ENCODE measurements at places on chromosomes 4 and X.

- DNase-seq, result no peak
Observed at GRCh38 chrX:40018041-40018440, 79.7 kb downstream of the BCOR start.

- no peak for DNase-seq
Observed at GRCh38 chrX:70505451-70505841, 60.8 kb downstream of the DLG3 start.

- no peak for DNase-seq
Observed at GRCh38 chrX:147072747-147073146, 258.2 kb upstream of the CXorf51A start.

DNA sequence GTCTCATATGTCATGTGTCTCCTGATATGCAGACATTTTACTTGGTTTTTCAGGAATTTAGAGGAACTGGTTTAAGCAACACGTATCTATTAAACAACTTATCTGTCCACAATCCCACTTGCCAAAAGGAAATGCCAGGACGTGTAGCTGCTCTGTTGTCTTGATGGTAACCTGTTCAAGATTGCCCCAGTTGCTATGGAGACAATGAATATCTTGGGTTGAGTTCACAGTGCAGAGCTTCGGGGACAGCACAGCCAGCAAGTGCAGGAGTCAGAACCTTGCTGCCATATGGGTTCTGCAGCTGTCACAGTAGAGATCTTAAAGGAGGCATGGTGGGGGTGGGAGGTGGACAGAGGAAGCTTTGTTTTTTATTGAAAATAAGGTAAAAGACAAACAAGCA is 28.7 kb upstream of the FAM9B start:
- DNase-seq, result no peak

DNA sequence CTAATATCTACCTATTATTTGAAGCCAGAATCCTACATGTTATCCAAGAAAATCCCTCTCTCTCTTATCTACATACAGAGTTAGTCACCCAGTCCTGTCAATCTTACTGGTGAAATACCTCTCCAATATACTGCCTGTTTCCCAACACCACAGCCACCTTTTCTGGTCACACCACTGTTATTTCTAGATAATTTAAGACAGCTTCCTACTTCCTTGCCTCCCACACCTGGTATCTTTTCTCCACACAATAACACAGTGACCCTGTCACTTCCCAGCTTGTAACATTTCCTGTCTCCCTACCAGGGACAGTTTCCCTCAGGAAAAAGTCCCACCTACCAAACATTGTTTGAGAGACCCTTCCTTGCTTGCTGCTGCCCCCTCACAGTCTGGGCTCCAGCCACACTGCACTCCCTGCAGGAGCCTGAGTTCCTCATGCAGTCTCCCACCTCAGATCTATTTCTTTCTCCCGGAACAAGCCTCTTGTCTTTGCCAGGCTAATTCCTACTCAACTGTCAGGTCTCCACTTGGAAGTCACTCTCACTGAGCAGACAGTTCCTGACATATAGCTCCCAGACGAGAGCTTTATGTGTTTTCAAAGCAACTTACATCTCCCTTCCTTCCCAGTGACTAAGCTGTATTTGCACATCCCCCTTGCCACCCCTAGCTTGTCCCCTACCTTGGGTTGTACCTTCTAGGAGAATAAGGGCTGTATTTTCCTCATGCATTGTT is 73.6 kb upstream of the QRFPR start:
- no peak for DNase-seq

- DNase-seq, result no peak
Observed at GRCh38 chr4:168888715-168889215, 121.3 kb downstream of the CBR4 start.

DNA sequence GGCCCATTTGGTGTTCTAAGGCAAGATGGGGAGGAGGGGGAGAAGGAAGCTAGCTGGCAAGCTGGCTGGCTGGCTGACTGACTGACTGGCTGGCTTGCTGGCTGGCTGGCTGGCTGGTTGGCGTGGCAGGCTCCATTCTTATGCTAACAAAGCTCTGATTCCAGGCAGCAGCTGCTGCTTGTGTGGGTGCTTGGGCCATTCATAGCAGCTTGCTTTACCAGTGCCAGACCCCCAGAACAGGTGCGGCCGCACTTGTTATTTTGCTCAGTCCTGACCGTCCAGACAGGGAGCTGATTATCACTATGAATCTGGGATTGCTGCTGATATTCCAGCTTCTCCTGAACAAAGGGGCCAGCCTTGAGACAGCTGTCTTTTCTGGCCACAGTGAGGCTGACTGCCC is 131.2 kb upstream of the PAK3 start:
- DNase-seq, result peak; percentile 23

- no peak for DNase-seq
Observed at GRCh38 chr4:37522996-37523395, 163.2 kb downstream of the RELL1 start.

GRCh38 chr4:53012738-53013137 is 150.6 kb downstream of the RASL11B start:
- no peak for DNase-seq

GRCh38 chr4:94208918-94209317 is 1.3 kb downstream of the SMARCAD1 start:
- DNase-seq, result no peak

DNA sequence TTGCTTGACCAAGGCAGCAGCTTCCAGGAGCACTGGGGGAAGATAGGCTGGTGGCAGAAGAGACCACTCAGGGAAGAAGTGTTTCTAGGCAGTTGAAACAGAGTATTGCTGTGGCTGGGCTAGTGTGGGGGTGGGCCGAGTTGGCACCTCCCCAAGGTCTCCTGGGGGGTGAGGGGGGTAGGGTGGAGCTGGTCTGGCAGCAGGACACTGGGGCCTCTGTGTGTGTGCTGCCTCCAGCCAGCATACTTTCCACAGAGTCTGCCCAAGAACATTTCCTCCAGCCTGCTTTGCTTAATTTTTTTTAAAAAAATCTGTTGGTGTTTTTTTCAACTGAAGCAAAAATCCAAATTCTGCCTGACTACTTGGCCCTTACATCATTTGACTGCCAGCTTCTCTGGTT is 4.0 kb downstream of the ITIH6 start:
- no peak for DNase-seq

GRCh38 chr4:15270201-15270600 is 157.6 kb upstream of the C1QTNF7 start:
- no peak for DNase-seq

- DNase-seq, result no peak
Observed at GRCh38 chr4:185540487-185541120, 5.3 kb upstream of the PDLIM3 start.

DNA sequence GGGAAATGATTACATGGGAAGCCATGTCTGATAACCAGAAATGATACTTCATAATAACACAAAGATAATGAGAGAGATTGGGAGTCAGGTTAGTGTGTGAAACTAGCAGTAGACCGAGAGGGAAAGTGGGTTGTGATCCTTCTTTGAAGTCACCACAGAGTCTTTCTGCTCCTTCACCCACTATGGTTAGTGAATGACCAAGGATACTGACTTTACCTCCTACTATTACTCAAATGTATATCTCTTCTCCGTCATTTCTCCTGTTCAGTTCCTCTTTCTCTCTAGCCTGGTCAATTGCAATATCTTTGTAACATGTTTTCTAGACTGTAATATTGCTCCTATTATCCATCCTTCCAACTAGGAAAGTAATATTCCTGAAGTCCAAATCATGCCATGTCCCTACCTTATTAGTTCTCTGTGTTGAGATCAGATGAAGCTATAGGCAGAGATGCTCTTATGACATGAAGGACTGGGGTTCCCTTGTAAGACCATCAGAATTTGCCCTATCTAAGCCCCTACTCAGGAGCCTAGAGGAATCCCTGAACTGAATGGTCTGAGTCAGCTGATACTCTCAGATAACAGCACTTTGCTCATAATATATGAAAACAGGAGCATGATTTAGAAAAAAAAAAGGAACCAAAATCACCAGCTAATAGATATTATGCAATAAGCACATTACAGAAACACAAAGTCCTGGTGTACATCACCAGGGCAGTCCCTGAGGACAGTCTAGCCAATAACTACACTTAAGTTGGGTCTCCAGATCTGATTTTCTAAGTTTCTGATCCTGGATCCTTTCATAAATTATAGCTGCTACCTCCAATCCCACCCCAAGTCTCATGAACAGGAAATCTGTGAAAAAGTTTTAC is 81.2 kb downstream of the SHROOM3 start:
- DNase-seq, result no peak

- no peak for DNase-seq
Observed at GRCh38 chrX:69045616-69046345, 119.5 kb downstream of the PJA1 start.

- no peak for DNase-seq
Observed at GRCh38 chrX:152902502-152902820, 4.6 kb downstream of the ZNF185 start.

- DNase-seq, result no peak
Observed at GRCh38 chr4:84110040-84110439, 389.1 kb downstream of the NKX6-1 start.

DNA sequence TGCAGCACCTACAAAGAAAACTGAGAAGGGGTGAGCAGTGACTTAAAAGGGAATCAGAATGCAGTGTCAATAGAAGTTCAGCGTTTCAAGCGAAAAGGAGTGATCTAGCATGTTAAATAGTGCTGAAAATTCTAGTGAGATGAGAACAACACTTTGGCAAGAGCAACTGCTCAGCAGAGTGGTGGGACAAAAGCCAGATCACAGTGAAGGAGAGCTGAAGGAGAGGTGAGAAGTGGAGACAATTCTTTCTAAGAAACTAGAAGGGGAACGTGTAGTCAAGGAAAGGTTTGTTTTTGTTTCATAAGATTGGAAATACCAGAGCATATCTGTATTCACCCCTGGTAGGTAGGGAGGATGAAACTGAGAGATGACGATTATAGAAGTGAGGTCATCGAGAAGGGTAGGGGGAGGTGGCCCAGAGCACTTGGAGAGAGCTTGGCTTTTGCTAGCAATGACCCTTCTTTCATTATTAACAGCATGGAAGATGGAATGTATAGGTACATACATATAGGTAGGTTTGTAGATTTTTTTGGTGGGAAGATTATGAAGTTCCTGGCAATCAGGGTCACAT is 33.7 kb downstream of the SRPX2 start:
- DNase-seq, result no peak

DNA sequence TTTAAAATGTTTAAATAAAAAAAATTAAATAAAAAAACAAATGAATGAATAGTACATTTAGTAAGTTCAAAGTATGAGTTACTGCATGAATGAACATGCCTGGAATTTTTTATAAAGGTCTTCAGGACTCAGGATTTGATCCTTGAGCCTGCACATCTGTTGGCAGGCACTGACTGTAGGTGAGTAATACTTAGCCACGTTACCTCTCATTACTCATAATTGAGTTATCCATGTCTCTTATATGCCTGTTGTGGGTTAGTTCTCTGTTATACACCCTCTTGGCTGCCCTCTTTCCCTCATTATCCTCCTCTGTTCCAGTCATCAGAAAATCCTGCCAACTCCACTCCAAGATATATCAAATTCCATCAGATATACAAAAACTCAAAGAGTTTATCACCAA is 276.0 kb downstream of the FBXW7 start:
- DNase-seq, result no peak
